Activated T-cell treated with anti-CD3 and anti-CD28 coated beads, Interleukin-2, amount 50 U/mL, for 24 hours (primary cell): ENCODE measurements at places on chromosomes 4 and X.

- no peak for DNase-seq
Measured at GRCh38 chr4:102553982-102554381, 52.8 kb downstream of the NFKB1 start.

- DNase-seq = no peak
Measured at GRCh38 chrX:119816300-119816699, 24.9 kb upstream of the RPL39 start.

DNA sequence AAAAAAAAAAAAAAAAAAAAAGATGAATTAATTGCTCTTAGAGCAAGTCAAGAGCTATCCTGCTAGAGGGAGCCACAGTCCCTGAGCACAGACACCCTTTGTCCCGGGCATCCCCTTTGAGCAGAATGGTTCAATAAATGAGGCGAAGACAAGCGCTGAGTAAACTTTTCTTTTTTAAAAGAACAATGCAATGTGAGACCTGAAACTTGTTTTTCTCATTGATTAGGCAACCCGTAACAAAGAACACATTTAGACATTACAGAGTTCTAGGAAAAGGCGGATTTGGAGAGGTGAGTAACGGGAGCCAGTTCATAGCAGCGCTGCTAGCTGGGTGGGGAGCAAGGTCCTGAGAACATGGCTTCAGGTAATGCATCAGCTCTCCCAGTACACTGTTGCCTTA lies 46.1 kb downstream of the GRK4 start:
- DNase-seq = no peak

DNA sequence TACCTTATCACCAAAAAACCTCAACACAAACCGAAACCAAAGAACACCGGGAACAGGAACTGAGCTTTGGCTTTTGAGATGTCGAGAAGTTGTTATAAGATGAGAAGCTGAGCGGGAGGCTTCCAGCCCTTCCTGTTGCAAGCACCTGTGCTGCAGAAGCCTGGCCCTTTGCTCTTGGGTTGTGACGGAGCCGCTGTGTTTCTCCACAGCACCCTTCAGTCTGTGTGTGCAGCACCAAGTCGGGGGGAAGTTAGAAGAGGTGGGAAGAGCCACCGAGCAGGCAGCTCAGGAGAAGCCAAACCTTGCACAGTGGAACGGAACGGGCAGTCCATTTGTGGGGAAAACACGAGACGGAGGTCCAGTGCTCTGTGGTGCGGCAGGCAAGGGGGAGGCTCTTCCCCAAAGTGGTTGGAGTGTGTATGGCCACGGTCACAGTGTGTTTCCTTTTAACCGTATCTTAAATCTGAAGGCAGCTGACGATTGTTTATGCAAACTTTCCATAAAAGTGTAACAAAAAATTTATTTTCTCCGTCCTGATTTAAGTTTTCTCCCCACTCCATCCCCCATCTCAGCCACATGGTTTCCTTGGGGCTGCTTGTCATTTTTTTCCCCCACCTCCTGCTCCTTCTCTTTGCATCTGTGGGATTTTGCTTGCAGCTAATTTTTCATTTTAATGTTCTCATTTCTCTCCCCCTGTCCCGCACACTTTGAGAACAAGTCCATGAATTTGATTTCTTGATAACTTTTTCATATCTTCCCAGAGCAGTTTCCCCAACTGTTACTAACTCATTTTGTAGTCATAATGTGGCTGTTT lies 123.7 kb downstream of the STOX2 start:
- DNase-seq = peak; percentile 38

GRCh38 chrX:135984256-135984655 lies 979 bp upstream of the SLC9A6 start:
- DNase-seq = no peak

DNA sequence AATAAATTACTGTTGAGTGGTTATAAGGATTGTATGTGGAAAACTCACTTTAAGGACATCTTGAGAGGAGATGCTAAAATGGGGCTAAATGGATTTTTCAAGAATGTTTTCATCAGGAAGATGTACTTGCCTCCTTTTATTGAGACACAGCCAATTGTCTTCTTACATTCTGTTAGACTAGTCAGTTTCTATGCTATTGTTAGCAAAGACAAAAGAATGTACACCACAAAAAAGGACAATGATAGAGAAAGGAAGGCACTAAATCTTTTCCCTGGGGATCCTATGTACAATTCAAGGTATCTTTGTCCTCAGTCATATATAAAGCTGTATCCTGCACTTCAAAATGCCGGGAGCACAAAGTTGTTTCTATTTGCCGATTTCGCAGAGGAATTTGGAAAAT lies 42.6 kb downstream of the TMA16 start:
- DNase-seq = no peak

DNA sequence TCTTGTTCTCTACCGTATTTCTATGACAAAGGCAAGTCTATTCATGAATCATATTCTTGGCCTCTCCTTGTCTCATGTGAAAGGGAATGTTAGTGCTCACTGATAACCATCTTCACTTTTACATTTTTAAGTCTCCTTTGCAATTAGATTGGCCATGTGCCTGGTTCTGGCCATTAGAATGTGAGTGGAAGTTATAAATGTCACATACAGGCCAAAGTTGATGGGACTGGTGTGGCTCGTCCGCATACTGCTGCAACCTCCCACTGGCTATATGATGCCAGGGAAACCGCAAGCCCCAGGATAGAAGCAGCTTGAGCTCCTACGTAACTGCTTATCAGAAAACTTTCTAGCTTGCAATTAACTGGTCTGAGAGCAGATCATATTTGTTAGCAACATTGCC lies 86.1 kb downstream of the MAGEC1 start:
- DNase-seq = no peak

DNA sequence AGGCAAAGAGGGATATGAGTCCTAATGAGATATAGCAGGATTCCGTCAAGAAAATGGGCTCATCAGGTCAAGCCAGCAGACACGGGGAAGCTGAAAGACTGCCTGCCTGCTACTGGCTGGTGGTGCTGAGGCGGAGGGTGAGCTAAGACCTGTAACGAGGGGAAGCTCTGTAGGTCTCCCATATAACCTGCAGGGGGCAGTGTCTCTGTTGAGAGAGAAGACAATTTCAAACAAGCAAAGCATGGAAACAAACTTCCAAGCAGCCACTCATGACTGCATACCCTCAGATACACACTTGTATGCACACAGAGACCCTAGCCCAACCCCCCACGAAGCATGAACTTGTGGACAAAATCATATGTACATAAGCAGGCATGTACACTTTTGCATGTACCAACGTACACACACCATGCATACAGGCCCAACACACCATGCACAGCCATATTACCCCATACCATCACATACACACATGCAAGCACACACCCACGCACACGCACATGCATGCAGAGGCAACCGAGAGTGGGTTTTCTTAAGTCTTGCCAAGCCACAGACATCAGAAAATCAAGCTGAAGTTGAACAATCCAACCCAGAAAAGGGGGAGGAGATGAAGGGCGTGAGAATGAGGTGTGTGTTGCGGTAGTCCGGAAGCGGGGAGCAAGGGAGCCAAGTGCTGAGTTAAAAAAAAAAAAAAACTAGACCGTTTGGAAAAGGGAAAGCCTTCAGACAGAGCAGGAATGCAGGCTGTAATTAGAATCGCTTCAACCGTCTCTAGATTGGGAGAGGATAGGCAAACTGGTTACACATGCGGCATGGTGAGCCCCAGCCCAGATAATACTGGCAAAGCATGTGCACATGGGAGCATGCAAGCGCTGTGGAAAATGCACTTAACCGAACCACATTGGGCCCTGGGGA lies 71.0 kb downstream of the PJA1 start:
- DNase-seq = peak; percentile 40

- DNase-seq = no peak
Measured at GRCh38 chr4:184380707-184381106, 93.6 kb downstream of the IRF2 start.

- DNase-seq = no peak
Measured at GRCh38 chrX:48823053-48823452, 3.3 kb upstream of the ERAS start.

DNA sequence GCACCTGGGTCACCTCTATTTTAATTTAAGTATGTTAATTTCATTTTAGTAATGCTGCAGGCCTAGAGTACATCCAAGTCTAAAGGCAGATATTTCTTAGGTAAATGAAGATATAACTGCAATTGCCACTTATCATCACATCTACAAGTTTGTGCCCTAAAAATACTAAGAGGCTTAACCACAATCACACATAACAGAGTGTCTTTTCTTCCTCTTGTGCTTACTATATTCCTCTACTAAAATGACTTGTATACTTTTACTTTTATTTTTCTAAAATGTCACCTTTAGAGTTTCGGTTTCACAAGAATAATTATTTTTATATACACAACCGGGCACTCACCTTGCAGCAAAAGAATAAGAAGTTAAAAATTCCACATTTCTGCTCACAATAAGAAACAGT lies 77.9 kb downstream of the EFHC2 start:
- no peak for DNase-seq

DNA sequence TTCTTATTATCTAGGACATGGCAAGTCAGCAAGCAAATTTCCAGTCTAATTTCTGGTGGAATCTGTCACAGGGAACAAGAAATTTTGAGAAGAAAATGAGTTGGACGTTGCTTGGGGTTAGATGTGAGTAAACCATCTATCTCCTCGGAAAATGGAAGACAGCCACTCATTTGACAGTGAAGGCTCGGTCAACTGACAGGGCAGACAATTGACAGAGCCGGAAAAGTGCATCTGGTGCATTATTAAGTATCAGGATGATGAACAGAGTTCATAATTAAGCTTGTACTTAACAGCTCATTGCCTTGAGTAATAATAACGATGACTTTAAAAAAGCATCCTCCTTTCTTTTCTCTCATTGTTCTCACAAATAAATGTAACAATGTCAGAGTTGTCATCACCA lies 168.4 kb downstream of the MAD2L1 start:
- no peak for DNase-seq

DNA sequence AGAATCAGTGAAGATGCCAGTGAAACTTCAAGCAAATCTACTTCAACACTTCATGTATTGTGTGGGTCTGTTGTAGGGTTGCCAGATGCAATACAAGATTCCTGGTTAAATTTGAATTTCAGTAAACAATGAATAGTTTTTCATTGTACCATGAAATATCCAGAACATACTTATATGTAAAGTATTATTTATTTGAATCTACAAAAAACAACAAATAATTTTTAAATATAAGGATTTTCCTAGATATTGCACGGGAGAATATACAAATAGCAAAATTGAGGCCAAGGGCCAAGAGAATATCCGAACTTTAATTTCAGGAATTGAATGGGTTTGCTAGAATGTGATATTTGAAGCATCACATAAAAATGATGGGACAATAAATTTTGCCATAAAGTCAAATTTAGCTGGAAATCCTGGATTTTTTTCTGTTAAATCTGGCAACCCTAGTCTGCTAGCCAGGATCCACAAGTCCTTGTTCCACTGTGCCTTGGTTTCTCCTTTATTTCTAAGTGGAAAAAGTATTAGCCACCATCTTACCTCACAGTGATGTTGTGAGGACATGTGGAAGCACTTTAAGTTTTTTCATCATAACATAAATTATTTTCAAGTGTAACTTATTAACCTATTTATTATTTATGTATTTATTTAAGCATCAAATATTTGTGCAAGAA lies 2.3 kb downstream of the CXCL8 start:
- no peak for DNase-seq

DNA sequence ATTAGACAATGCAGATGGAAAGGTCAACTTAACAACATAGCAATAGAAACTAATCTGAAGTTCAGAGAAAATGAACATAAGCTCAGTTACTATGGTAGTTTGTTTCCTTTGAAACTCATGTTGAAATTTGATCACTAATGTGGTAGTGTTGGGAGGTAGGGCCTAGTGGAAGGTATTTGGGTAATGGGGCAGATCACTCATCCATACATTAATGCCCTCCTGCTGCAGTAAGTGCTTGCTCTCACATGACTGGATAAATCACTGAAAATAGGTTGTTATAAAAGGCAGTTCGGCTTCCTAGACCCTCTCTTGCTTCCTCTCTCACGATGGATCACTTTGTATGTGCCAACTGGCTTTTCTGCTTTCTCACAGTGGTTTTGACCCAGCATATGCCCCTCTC lies 567.4 kb upstream of the GALNT7 start:
- no peak for DNase-seq

DNA sequence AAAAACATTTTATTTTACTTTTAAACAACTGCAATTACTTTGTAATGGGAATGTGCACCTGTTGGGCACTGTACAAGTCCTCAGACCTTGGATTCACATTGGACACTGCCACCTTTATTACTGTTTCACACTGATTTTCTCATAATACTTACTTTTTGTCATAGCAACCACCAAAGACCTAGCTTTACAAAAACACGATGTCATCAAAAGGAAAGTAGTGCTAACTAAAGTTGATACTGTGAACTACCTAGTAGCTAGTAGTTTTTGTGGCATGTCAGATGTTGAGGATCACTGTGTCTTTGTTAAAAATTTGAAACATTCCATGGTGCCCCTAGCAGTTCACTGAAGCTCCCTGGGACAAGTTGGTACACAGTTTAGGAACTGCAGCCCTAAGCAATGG lies 62.9 kb upstream of the HOPX start:
- DNase-seq = no peak

- DNase-seq = no peak
Measured at GRCh38 chrX:69627744-69628143, 11.8 kb downstream of the EDA start.

GRCh38 chr4:124449881-124450280 lies 262.7 kb downstream of the ANKRD50 start:
- DNase-seq = no peak

- DNase-seq = no peak
Measured at GRCh38 chrX:23980011-23980441, 47.0 kb downstream of the KLHL15 start.

DNA sequence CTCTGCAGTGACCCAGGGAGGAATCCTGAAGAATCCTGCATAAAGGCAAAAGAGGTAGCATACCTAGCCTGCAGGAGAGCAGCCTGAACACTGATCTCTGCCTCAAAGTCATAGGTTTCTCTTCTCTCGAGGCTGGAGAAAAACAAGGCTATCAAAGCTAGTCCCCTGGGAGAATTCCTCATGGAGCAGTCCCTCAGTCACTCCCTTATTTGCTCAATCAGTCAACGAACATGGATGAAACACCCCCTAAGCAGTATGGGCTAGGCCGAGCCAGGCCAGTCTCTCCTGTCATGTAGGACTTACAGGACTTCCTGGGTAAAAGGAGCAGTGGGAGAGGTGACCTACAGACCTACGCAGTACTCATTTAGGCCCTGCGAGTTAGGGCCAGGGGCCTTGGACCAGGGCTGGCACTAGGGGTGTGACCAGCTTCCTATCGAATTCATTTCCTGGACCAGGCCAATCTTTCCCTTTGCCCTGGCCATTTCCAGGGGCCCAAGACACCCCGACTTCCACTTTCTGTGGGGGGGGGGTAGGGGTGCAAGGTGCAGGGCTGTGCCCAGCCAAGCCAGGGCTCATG lies 164.1 kb downstream of the EFNB1 start:
- DNase-seq = no peak
